ENCODE measurements at places on chromosomes 6 and 20.

- DNase-seq, result no peak
These were observed 37.1 kb downstream of the QRSL1 start for GRCh38 chr6:106666282-106667021.

DNA sequence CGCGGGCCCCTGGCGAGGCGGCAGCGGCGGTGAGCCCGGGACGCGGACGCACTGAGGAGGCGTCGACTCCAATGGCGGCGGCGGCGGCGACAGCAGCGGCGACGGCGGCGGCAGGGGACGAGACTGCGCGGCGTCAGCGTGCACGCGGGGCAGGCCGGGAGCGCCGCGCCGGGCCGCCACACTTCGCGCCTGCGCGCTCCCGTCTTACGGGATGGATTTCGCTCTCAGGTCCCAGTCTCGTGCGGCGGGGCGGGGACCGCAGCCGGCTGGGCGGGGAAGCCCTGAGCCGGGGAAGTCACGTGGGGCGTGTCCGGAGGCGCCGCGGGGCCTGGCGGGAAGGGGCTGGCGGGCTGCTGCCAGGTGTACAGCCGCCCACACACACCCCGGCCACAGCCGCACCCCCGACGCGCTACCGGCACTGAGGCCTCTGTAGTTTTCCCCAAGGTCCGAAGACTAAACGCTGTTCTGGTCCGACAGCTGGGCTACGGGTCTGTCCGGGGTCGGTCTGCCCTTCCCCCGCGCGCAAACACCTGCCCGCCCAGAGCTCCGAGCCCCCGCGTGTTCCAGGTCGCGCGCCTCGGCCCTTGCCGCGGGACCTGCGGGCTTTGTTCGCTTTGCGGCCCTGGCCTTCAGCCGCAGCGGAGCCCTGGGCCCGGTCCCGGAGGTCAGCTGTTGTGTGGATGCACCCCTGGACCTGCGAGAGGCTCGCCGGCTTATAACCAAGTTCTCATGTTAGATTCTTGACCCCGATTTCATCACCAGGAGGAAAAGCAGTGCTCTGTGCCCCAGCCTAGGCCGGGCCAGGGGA is at the start of gene YTHDF1:
TSS of gene YTHDF1 (minus strand) at position 91 of the 808 bp plus-strand sequence. CDS start 239 bp downstream, outside the sequence.
- peak; percentile 85 for DNase-seq

DNA sequence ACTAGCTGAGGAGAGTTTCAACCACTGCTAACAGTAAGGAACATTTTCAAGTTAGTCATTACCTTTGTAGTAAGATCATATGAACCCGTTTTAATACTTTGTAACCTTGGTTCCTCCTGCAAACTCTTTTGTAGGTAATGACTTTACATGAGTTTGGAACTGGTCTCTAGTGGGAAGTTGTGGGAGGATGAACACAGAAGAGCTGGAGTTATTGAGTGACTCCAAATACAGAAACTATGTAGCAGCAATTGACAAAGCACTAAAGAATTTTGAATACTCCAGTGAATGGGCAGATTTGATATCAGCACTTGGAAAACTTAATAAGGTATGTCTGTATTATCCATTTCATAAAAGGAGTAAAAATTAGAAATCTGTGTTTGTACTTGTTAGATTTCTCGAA is 29.3 kb downstream of the DOP1A start:
- peak; percentile 9 for DNase-seq

- DNase-seq, result no peak
These were observed 11.2 kb downstream of the RALY start for GRCh38 chr20:34004790-34005457.

- DNase-seq, result peak; percentile 73
These were observed 20.6 kb downstream of the PPP1R16B start for GRCh38 chr20:38825901-38826625.

GRCh38 chr6:99269207-99269606 is 80.3 kb downstream of the FAXC start:
- no peak for DNase-seq

- no peak for DNase-seq
These were observed 955 bp upstream of the SLC26A8 start for GRCh38 chr6:36025260-36025931.

All from brain microvascular endothelial cell (primary cell).